Endothelial cell (in vitro differentiated cells): ENCODE measurements at places on chromosomes 7 and 10. TPM values are rescaled to one million over a fixed set of nuclear protein-coding genes. Genes with fewer than 3 reads are reported as not detected.

The ACTR3C gene
- total RNA-seq: 0.87 TPM

The PDLIM1 gene
- total RNA-seq: 125 TPM

The AKR1C1 gene
- total RNA-seq: 1.6 TPM

The TRUB1 gene
- 15.4 TPM for total RNA-seq

The NEUROD6 gene
- total RNA-seq: not detected

The NUDT1 gene
- total RNA-seq: 14.2 TPM

The CDK14 gene
- 30.2 TPM for total RNA-seq
